Left ventricle myocardium inferior (tissue), 1 donor: ENCODE measurements at places on chromosomes 12 and 14.

- H3K27me3 ChIP-seq, result no peaks in the 10 kb centered on the region
- peaks cover 18% of the 10 kb centered on the region for H3K4me1 ChIP-seq
- peak overlapping the region; percentile 64 for H3K27ac ChIP-seq
These were observed 735 bp downstream of the RNASE6 start for GRCh38 chr14:20781803-20782202.

GRCh38 chr14:72528059-72528862 is 365.6 kb downstream of the DPF3 start:
- H3K36me3 ChIP-seq, result no peaks in the 10 kb centered on the region
- no peak overlapping the region for H3K4me3 ChIP-seq
- peaks cover 2% of the 10 kb centered on the region for H3K4me1 ChIP-seq

GRCh38 chr12:50026691-50027090 is 1.4 kb upstream of the RACGAP1 start:
- no peak overlapping the region for H3K4me3 ChIP-seq
- H3K27ac ChIP-seq, result no peak overlapping the region
- H3K36me3 ChIP-seq, result no peaks in the 10 kb centered on the region
- H3K27me3 ChIP-seq, result peaks cover 5% of the 10 kb centered on the region
- no peak for DNase-seq

GRCh38 chr14:43525658-43526057 is 981.4 kb downstream of the FSCB start:
- H3K36me3 ChIP-seq, result no peaks in the 10 kb centered on the region
- H3K4me3 ChIP-seq, result no peak overlapping the region
- no peaks in the 10 kb centered on the region for H3K4me1 ChIP-seq
- H3K27ac ChIP-seq, result no peak overlapping the region

DNA sequence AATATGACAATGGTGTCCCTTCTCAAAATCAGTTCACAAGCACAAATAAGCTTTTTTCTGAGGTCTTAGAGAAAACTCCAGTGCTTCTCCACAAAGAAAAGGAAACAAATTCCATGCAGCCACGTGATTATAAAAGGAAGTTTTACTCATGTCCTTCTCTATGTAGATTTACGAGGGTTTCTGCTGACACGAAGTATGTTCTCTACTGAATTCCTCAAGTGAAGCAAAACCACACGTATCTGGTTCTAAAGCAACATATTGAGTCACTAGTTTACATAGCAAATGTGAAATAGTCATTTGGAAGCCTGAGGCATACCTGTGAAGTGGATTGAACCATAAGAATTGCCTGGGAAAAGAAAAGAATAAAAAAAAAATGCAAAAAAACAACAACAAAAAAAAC is 31.9 kb downstream of the BMP4 start:
- H3K4me3 ChIP-seq, result no peak overlapping the region
- DNase-seq, result no peak
- H3K27me3 ChIP-seq, result peaks cover 5% of the 10 kb centered on the region

DNA sequence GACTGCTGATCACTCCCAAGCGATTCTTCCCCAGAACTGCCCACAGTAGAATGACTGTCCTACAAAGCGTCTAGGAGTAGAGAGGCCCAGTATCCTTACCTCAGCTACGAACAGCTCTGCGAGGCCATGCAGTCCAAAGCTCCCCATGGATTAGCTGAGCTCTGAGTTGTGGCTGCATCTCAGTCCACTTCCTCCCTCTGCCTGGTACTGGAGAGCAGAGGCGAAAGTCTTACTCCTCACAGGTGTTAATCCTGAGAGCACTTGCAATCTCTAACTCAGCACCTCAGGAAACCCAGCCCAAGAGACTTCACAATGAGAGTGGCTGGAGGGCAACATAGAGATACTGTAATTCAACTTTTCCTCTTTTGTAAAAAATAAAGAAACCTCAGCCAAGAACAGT is 493.1 kb downstream of the BCAT1 start:
- DNase-seq, result no peak
- H3K27ac ChIP-seq, result no peak overlapping the region
- H3K36me3 ChIP-seq, result no peaks in the 10 kb centered on the region
- H3K4me1 ChIP-seq, result peaks cover 7% of the 10 kb centered on the region
- H3K27me3 ChIP-seq, result no peaks in the 10 kb centered on the region
- no peak overlapping the region for H3K4me3 ChIP-seq

DNA sequence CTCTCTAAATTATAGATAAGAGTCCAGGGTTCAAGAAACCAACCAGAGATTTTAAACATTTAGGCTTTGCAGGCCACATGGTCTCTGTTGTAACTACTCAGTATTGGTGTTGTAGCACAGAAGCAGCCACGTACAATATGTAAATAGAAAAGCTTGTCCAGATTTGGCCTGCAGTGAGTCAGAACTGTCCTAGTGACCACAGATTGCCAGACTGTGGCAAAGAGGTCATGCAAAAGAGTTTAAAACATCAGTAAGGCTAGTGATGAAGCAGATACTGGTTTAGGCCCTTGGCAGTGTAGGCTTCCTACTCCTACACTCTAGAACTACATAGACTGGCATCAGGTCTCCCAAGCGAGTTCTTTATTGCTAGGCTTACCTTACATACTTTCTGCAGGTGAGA is 117.6 kb upstream of the GARIN6 start:
- no peak overlapping the region for H3K4me3 ChIP-seq
- H3K27ac ChIP-seq, result no peak overlapping the region
- no peak for DNase-seq
- H3K36me3 ChIP-seq, result no peaks in the 10 kb centered on the region
- no peaks in the 10 kb centered on the region for H3K27me3 ChIP-seq

DNA sequence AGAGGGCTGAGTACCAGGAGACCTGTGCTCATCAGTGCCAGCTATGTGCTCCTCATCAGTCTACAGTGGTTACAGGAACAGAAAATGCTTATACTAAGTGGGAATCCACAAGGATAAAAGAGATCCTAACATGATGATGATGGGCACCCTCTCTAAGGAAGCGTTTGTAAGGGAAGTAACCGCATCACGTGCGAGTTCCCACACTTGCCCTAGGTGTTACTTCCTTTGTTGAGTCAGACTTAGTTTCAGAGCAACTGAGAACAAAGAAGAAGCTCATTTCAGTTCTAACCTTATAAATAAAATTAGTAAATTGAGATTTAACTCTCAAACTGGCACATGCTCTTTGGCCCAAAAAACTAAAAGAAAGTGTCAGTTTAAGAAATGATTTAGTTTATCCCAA is 956.4 kb upstream of the TMEM132C start:
- no peak overlapping the region for H3K4me3 ChIP-seq
- H3K27me3 ChIP-seq, result peaks cover 51% of the 10 kb centered on the region
- H3K27ac ChIP-seq, result no peak overlapping the region
- DNase-seq, result no peak

GRCh38 chr12:122848471-122849351 is 13.5 kb downstream of the HIP1R start:
- no peak overlapping the region for H3K4me3 ChIP-seq

DNA sequence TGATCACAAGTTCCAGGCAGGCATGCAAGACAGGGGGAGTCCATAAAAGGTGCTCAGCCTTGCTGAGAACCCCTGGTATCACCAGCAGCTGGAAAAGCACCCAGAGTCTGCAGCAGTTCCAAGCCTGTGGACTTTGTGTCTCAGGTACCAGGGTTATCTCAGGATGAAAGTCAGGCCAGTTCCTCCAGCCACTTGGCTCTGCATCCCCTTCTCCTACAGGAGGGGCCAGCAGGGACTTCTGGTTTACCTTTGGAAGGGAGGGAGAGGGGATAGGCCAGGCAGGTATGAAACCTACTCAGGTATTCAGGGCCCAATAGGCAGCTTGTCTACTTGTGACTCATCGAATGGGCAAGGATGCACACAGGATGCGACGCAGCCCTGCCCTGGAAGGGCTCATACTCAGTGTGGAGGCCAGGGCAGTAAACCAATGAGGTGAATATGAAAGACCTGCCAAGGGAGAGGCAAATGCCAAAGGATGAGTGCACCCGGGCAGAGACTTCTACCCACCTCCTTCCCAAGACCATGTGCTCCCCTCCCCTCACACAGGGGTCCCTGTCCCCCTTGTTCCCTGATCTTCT is 148.2 kb downstream of the SLC38A6 start:
- no peaks in the 10 kb centered on the region for H3K36me3 ChIP-seq
- no peak for DNase-seq
- no peak overlapping the region for H3K4me3 ChIP-seq
- H3K27ac ChIP-seq, result no peak overlapping the region
- H3K27me3 ChIP-seq, result no peaks in the 10 kb centered on the region
- peaks cover 15% of the 10 kb centered on the region for H3K4me1 ChIP-seq

DNA sequence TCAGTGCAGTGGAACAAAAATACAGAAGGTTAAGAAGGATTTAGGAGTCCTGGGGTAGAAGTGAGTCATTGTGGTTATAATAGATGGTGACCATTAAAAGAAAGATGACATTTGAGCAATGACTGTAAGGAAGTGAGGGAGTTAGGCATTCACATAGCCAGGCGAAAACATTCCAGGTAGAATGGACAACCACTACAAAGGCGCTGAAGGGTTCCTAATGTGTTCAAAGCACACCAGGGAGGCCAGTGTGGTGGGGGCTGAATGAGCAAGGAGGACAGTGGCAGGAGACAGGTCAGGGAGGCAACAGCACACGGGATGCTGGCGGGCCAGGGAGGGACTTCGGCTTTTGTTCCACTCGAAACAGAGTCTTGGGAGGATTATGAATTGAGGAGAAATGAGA is 129.9 kb downstream of the NPAS3 start:
- H3K27ac ChIP-seq, result no peak overlapping the region
- no peaks in the 10 kb centered on the region for H3K27me3 ChIP-seq
- H3K4me1 ChIP-seq, result no peaks in the 10 kb centered on the region
- DNase-seq, result no peak
- H3K4me3 ChIP-seq, result no peak overlapping the region

DNA sequence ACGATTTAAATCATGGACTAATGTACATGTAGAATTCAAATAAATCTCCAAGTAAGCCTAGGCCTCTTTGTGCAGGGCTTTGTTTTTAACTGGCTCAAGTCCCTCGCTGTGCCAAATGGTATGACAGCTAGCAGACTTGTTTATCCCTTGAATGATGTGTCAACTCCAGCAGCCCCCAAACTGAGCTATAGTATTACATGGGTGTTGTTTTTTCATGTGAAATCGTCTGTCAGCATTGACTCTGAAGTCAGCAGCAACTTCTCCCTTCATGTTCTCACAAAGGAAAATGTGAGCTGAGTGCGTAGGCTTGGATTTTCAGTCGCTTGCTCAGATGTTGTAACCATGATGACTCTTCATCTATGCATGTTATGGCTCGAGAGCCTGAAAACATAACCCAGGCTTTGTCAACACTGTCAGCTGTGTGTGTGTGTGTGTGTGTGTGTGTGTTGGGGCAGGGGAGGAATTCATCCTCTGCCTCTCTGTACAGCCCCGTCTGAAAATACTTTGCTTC is 73.3 kb downstream of the PTHLH start:
- DNase-seq, result no peak
- H3K27me3 ChIP-seq, result no peaks in the 10 kb centered on the region
- no peak overlapping the region for H3K4me3 ChIP-seq
- no peaks in the 10 kb centered on the region for H3K36me3 ChIP-seq
- H3K4me1 ChIP-seq, result no peaks in the 10 kb centered on the region

- peaks cover 94% of the 10 kb centered on the region for H3K4me1 ChIP-seq
- no peak overlapping the region for H3K4me3 ChIP-seq
- peak overlapping the region; percentile 23 for H3K27ac ChIP-seq
- no peaks in the 10 kb centered on the region for H3K27me3 ChIP-seq
- no peak for DNase-seq
These were observed 28.9 kb downstream of the FOXN3 start for GRCh38 chr14:89387922-89388685.

DNA sequence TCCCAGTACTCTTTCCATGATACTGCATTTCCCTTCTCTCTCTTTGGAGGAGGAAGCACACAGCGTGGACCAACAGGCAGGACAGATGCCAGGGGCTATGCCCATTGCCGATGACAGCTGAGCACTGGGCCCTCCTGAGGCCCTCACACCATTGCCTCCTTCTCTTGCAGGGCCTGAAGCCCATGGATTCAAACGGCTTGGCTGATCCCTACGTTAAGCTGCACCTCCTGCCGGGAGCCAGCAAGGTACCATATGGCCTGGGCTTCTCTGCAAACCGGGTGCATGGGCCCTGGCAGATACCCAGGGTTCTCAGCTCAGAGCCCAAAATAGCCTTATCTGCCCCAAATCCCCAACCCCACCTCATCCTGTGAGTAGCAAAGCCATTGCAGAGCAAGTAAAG is 25.2 kb upstream of the OAS1 start:
- DNase-seq, result no peak
- peaks cover 82% of the 10 kb centered on the region for H3K27me3 ChIP-seq
- no peak overlapping the region for H3K27ac ChIP-seq
- no peaks in the 10 kb centered on the region for H3K36me3 ChIP-seq

DNA sequence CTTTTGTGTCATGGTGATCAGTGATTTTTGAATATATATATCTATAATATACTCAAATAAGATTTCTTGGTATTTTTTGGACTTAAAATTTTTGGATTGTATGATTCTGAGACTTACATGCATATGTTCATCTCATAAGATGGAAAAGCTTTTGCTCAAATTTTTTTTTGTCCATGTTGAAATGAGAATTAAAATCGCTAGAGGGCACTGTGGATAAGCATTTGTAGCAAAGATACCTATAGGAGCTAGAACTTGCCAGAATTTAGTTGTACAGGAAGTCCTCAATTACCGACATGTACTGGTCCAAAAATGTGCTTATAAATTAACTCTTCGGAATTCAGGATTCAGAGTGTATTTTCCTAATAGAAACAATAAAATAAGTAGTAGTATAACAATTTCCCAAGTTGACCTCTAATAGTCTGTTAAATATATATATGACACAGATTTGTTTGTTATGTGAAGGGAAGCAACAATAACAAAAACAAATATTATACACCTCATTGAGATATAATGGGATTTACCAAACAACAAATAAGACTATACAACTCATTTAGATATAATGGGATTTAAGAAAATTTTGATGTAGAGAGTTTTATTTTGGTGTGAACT is 179.6 kb downstream of the TMEM117 start:
- no peaks in the 10 kb centered on the region for H3K36me3 ChIP-seq
- no peaks in the 10 kb centered on the region for H3K4me1 ChIP-seq
- no peak overlapping the region for H3K4me3 ChIP-seq
- no peak for DNase-seq

GRCh38 chr14:34250959-34251358 is 211.1 kb downstream of the SPTSSA start:
- no peaks in the 10 kb centered on the region for H3K27me3 ChIP-seq
- no peaks in the 10 kb centered on the region for H3K36me3 ChIP-seq
- H3K4me3 ChIP-seq, result no peak overlapping the region
- DNase-seq, result no peak
- H3K27ac ChIP-seq, result peak overlapping the region; percentile 66
- peaks cover 30% of the 10 kb centered on the region for H3K4me1 ChIP-seq

GRCh38 chr14:82511399-82511798 is 977.7 kb upstream of the SEL1L start:
- no peak overlapping the region for H3K27ac ChIP-seq
- H3K4me3 ChIP-seq, result no peak overlapping the region
- H3K27me3 ChIP-seq, result no peaks in the 10 kb centered on the region

- peak overlapping the region; percentile 85 for H3K27ac ChIP-seq
- H3K4me1 ChIP-seq, result peaks cover 45% of the 10 kb centered on the region
- H3K4me3 ChIP-seq, result no peak overlapping the region
- DNase-seq, result no peak
These were observed 32.4 kb upstream of the PLEK2 start for GRCh38 chr14:67444395-67444794.
